BJ (cell line): ENCODE measurements at places on chromosomes 2 and 18.
A peak's percentile ranks its signal among the peaks of the same experiment; 100 is the strongest.

DNA sequence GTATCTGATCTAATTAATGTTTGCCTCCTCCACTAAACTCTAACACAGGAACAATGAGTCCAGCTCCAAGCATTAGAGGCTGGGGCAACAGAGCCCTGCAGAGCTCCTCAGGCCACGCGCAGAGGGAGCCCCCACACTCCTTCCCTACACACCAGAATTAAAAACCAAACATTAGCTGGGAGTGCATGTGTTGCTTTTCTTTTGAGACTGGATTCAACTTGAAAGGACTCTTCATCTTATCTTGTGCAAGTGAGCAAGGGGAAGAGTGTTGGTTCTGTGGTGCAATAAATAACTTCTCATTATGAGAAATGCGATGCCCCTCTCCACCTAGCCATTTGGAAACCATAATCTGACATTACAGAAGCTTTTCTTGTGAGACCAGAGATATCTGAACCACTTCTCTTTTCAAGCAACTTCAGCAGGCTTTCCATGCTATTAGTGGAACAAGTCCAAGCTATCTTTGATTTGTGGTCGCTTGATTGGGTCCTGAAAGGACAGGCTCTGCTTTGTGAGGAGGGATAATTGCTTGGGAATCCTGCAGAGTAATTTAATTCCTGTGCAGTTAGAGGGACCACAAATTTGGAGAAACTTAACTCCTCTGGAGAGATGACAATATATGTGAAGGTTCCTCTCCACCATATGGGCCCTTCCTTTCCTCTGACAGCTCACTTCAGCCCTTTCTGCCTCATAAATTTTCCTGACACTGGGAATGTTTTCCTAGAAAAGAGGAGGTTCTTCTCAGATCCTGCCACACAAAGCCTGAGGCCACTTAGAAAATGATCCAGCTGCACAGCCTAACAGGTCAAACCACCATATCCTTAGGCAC, 112.5 kb downstream of the ATL2 start:
- DNase-seq = no peak

DNA sequence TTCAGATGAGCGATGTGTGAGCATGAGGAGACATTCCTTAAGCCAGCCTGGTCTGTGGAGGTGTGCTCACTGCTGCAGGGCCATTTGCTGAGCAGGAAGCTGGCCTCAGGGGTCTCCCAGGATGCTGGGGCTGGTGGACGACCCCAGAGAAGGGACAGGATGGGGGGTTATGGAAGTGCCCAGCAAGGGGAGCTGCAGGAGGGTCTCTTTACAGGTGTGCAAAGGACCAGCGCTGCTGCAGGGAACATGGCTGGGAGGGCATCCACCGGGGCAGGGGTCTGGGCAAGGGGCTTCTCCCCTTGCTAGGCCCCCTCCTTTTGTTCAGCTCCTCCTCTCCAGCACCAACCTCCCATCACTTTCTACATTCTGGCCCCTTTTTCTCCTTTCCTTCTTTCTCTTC, 185.2 kb downstream of the GBX2 start:
- no peak for DNase-seq

DNA sequence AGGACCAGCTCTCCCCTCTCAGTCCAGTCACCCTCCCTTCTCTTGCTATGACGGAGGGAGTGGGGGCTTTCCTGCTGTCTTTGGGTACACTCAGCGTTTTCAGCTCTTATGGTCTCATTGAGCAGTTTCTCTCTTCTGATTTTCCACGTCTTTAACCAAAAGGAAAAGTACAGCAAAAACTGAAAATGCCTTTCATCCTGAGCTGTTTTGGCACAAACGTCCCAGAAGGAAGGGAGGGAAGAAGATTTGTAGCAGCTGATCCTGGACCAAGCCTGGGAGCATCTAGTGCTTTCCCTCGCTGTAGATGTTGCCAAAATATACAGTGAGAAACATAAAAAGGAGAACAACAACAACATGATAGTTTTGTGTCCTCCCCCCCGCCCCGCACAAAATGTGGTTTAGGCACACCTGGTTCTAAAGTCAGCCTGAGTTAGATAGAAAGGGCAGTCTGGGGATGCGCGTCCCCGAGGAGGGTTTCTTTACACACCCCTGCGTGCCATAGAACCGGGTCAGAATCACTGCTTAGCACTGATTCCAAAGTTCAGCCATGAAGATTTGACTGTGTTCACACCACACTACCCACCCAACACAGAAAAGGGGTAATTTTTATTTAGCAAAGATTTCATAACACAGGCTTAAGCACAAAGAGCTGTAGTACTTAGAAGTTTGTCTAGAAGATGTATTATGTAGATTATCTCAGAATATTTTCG, 53.4 kb downstream of the SLC40A1 start:
- no peak for DNase-seq

DNA sequence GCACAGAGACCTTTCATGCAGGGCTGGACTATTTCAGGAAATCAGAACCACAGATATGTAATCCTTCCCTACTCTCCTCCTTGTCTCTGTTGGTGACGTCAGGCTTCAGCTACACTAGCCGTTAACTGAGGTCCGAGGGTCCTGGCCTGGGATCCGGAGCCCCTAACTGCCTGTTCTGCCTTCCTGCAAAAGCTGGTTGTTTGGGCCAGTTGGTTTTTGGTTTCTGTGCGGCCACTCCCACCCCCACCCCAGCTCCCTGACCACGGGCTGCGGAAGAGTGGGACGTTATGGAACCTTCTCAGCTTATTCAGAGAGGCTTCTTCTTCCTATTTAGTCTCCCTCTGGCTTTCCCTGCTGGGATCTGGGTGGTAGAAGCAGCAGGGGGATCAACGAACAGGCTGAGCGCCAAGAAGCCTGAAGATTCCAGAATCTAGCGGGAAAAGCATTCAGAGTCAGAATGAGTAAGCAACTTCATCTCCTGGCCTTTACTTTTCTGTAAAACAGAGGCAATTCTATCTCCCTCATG, 49.3 kb upstream of the ROCK2 start:
- no peak for DNase-seq

DNA sequence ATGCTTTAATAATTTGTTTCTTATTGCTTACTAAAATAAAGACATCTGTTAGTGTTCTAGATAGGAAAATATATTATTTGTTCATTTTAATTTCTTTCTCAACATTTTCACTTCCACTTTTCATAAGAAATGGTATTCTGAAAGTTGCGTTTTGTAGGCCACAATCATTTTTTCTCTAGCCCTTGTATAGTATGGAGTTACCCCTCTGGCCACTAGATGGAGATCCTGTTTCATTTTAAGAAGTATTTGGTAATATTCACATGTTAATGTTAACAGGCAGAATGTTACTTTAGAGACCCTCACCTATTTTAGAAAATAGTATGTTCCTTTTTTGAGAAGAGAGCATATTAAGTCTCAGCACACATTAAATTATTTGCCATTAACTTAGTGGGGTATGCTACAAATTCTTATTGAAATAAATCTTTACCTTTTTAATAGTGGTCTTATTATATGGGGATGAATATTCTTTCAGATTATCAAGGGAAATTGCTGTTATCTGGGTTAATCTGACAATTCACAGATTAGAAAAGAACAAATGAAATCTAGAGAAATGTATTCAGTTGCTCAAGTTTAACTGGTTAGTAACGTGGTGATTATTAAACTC, 73.9 kb upstream of the TTC27 start:
- DNase-seq = no peak

DNA sequence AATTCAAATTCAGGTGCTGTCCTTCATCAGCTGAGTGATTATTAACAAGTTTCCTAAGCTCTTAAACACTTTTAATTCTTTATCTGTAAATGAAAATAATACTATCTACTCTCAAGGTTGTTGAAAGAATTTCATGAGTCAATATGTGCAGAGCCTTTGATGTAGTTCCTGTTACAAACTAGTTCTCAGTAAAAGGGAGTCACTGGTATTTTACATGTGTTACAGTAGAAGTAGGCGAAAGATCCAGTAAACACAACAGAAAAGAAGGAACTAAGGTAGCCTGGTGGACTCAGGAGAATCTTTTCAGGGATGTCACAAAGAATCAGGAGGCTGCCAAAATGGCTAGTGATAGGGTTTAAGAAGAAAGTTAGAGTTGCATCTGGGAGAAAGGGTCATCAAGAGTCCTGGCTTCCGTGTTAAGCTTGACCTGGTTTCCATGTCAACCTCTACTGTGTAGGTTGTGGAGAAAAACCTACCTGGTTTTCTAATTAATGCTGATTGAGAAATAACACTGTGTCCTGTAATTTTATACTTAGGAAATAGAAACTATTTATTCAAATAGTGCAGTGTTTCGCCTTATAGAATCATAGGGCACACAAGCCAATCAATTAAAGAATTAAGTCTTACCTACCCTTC, 58.3 kb upstream of the TRIB2 start:
- DNase-seq = no peak

- DNase-seq = no peak
Observed at GRCh38 chr2:200658278-200658864, 72.6 kb downstream of the AOX1 start.

DNA sequence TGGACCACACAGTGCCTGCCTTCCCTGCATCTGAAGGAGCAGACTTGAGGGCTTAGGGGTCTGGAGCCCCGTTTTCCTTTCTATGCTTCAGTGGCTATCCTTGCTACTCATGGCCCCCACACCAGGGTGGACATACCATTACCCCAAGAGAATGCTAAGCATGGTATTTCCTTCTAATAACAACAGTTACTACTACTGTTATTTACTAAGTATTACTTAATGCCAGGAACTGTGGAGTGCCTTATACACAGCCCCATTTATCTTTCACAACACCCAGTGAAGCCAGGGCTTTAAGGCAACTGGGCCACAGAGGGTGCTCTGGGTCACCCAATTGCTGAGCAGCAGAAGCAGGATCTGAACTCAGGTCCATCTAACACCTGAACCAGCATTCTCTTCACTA, 5.8 kb upstream of the PAX8 start:
- DNase-seq = peak; percentile 2

DNA sequence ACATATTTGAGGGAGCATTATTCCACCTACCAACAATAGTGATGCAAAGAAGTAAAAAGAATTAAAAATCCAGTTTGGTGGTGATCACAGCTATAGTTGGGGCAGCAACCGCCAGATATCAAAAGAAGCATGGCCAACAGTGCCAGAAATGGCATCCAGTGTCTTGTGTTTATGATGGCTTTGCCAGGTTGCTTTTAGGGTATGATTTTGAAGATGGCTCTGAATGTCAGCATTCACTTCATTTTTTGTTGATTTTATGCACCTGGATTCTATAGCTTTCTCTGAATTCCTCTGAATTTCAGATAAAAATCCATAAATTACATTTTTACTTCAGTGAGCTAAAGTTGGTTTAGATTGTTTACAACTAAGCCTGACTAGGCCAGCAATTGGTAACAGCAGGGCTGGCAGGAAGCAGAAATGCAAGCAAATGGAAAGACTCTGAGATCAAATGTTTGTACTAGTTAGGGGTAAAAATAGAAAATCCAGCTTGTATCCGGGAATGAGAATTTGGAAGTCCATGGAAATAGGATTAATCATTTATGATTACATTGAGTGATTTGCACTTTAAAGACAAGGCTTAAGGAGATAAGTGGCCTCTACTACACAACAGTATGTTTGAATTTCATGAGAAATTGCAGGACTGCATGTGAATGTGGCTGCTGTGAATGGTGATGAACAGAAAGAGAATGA, 40.4 kb downstream of the COL3A1 start:
- no peak for DNase-seq

GRCh38 chr18:79465392-79465991, 69.8 kb downstream of the NFATC1 start:
- DNase-seq = no peak

DNA sequence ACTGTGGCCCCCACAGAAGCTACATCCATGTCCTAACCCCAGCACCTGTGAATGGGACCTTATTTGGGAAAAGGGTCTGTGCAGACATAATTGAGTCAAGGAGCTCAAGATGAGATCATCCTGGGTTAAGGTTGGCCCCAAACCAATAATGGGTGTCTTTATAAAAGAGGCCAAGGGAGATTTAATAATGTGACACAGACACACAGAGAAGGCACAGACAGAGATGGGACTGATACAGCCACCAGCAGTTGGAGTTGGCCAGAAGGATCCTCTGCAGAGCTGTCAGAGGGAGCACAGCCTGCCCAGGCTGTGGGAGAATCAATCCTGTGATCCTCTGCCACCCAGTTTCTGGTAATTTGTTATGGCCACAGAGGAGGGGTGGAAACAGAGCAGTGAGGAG, 26.0 kb downstream of the SNORC start:
- no peak for DNase-seq

- no peak for DNase-seq
Observed at GRCh38 chr2:19158896-19159295, 199.5 kb downstream of the OSR1 start.

DNA sequence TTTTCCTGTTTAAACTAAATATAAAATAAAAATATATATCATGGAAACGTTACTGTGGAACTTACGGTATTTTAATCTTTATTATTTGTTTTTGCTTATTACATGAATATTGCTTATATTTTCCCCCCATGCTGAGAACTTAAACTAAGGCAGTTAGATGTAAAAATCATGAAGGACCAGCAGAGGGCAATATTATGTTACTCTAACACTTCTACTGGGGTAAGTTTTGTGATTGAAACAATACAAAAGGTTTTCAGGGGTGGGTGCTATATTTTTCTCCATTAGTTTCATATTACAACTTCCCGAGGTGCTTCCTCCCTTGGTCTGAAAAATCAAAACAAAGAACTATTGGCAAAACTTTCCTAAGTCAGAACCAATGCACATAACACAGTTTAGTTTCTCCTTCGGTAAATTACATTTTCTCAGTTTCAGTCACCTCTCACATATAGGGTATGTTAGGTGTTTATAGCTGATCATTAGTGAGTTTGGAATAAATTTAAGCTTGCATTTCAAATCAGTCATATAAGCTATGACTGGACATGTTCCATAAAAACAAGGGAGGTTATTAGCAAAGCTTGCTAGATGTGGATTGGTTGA, 54.8 kb downstream of the ZNF407 start:
- DNase-seq = no peak

DNA sequence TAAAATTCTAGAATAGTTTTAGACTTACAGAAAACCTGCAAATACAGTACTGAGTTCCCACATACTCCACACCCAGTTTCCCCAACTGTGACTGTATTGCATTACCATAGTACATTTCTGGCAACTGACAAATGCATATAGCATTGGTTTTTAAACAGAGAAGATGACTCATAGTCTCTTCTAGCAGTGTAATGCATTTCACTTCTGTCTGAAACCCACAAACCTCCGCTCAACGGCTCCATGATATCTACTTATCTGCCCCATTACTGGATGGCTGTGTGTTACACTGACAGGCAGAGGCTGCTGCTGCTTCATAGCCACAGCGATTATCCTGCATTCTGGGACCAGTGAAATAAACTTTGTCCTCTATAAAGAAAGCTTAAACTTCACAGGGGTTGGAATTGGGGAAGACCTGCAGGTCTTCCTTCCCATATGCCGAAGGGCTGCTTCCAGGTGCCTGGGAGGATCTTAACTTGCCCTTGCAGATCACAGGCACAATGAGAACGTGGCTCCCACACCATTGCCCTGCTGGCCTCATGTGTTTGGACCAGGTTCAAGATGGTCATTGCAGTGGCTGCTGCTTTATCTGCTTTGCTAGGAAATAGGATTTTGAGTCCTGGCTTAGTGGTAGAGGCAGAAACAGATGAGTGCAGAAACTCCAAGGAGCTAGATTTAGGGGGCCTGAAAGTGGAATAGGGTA, 742.6 kb upstream of the HS6ST1 start:
- DNase-seq = peak; percentile 4
